Kidney (tissue), 22 donors: ENCODE measurements at places on chromosomes 5 and 9. TPM values are rescaled to one million over a fixed set of nuclear protein-coding genes. Genes with fewer than 3 reads are reported as not detected.

TRIM14 gene
- total RNA-seq, result 26.3 TPM

ARSI gene
- 0.57 TPM for total RNA-seq

DNA sequence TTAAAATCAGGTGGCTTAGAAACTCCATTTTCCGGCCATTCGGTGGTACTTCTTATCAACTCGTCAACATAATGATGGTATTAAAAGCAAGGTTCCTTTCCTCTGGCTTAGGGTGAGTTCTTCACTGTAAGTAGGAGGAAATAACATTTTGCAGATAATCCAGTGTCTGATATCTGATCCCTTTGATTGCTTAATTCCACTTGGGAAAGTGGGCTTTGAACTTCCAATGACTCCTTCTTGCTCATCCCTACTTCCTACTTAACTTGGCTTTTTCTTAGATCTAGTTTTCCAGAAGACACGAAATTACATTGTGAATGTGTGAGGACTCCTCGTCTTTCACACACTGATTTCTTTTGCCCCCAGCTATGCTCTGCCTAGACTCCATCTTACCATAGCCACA, 31.5 kb downstream of the DDX31 start:
- H3K4me3 ChIP-seq, result no peak overlapping the region
- H3K36me3 ChIP-seq, result peaks cover 3% of the 10 kb centered on the region
- H3K4me1 ChIP-seq, result no peaks in the 10 kb centered on the region
- H3K27ac ChIP-seq, result no peak overlapping the region
- no peak for DNase-seq

DNA sequence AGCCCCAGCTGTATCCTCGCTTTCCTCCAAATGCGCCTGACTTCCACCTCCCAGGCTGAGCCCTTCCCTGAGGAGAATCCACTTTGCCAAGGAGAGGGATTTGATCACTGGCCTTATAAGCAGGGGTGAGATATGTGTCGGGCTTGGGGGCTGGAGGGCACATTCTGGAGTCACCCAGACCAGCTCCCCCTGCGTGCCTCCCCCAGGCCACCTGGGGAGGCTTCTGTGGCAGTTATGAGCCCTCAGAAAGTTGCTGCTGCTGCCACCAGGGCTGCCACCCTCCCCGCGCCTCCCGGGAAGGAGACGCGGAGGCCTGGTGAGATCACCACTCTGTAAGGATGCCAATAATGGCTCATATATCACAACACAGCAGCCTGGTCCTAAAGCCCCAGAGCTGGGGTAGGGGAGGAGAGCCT, 211.5 kb downstream of the PAPPA start:
- H3K27me3 ChIP-seq, result no peaks in the 10 kb centered on the region
- H3K4me3 ChIP-seq, result no peak overlapping the region
- no peak overlapping the region for H3K27ac ChIP-seq
- no peaks in the 10 kb centered on the region for H3K4me1 ChIP-seq
- DNase-seq, result peak; percentile 67

DNA sequence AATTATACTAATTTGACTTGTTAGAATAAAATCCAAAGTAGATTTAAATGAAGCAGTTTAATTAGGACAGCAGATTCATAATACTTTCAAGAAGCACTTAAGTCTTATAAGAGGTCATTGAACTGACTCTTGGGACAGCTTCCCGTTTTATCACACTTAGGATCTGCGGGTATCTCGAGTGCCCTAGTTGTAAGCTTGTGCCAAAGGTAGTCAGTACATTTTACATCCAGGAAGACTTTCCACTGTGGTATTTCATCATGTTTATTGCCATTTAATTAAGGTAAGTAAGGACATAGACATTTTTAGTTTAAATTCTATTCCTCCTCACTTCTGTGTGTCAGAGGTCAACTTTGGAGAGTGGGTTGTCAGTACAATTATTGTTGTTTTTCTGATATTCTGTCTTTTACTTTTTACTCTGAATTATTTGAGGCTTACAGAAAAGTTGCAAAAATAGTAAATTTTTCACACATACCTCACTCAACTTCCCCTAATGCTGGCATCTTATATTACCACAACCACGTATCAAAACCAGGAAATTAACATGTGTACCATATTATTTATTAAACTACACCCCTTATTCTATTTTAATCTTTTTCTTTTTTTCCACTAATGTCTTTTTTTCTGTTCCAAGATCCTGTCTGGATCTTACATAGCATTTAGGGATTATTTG, 7.5 kb upstream of the ZNF367 start:
- peaks cover 4% of the 10 kb centered on the region for H3K4me1 ChIP-seq
- H3K36me3 ChIP-seq, result no peaks in the 10 kb centered on the region
- no peak overlapping the region for H3K4me3 ChIP-seq
- DNase-seq, result no peak
- no peaks in the 10 kb centered on the region for H3K27me3 ChIP-seq
- H3K27ac ChIP-seq, result no peak overlapping the region

- peaks cover 10% of the 10 kb centered on the region for H3K4me1 ChIP-seq
- H3K27me3 ChIP-seq, result no peaks in the 10 kb centered on the region
- no peaks in the 10 kb centered on the region for H3K36me3 ChIP-seq
- H3K27ac ChIP-seq, result no peak overlapping the region
- no peak for DNase-seq
Measured at GRCh38 chr5:170634256-170634990, 130.6 kb downstream of the KCNIP1 start.

- H3K27me3 ChIP-seq, result no peaks in the 10 kb centered on the region
- peaks cover 35% of the 10 kb centered on the region for H3K36me3 ChIP-seq
- H3K4me3 ChIP-seq, result no peak overlapping the region
- no peak overlapping the region for H3K27ac ChIP-seq
Measured at GRCh38 chr9:125341566-125341965, 79.9 kb downstream of the GAPVD1 start.

DNA sequence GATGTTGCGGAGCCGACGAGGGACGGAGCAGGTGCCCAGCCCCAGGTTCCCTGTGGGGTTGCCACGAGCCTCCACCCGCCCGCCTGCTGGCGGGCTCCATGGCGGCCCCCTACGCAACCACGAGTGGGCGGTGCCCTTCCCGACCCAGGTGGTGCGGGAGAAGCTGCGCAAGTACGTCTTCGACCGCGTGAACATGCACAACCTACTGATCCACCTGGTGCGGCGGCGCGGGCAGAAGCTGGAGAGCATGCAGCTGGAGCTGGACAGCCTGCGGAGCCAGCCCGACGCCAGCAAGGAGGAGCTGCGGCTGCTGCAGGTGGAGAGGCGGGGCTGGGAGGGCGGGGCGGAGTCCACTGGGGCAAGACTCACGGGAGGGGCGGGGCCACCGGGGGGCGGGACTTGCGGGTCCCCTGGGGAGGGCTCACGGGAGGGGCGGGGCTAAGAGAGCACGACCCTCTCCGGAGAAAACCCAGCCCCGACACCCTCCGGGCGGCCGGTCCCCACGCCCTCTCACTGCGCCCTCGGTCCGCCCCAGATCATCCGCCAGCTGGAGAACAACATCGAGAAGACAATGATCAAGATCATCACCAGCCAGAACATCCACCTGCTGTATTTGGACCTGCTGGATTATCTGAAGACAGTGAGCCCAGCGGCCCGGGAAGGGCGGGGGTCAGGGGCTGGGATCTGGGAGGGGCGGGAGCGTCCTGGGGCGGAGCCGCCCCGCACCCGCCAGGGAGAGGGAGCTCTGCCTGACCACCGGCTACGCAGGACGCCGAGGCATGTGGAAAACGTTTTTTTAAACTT, 3.9 kb downstream of the CCDC183 start:
- H3K4me1 ChIP-seq, result peaks cover 3% of the 10 kb centered on the region
- H3K27ac ChIP-seq, result peak overlapping the region; percentile 28
- peak; percentile 93 for DNase-seq

DNA sequence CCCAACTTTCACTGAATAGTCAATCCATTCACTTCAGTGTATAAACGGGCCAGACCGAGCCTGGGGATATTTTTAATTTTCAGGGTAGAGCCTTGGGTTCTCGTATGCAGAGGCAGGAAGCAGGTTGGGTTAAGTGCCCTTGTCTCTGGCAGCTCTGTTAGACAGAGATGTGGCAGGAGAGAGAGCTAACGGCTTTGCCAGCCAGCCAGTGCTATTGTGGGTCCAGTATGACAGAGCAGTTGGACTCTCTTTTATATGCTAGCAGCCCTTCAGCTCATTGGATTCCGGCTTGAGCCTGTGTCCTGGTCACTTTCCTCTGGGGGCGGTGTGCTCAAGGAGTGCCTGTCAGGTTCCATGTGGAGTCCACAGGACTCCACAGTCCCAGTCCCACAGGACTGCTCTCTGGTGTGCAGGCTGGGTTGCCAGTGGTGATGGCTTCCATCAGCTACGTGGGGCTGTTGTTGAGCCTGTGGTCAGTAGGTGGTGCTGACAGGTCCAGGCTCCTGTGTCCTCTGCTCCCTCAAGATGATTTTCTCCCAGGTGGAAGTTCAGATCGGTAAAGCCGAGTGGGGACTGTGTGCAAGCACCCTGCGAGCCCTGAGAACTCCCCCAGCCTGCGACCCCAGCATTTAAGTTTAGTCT, 14.3 kb downstream of the CLTA start:
- no peaks in the 10 kb centered on the region for H3K27me3 ChIP-seq
- H3K4me3 ChIP-seq, result no peak overlapping the region
- peaks cover 18% of the 10 kb centered on the region for H3K36me3 ChIP-seq
- H3K27ac ChIP-seq, result no peak overlapping the region

DNA sequence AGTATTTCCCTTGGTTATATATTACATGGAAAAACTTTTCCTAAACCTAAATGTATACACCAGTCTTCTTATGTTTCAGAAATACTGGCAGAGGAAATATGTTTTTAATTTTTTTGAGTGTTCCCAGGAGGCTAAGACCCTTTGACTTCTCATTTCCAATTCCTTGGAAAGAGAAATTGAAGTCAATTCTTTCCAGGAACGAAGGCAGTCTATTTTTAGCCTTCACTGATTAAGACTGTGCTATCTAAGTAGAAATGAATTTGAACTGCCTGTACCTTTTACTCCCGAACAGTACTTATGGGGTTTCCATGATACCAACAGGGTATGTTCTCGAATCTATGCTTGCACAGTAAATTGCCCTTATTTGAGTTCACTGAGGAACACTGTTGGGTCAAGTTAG, 340.3 kb upstream of the CD180 start:
- H3K27me3 ChIP-seq, result no peaks in the 10 kb centered on the region
- no peak overlapping the region for H3K4me3 ChIP-seq
- H3K27ac ChIP-seq, result no peak overlapping the region
- no peak for DNase-seq

GRCh38 chr9:8677741-8678140, 878.2 kb upstream of the DMAC1 start:
- no peaks in the 10 kb centered on the region for H3K36me3 ChIP-seq
- no peak overlapping the region for H3K4me3 ChIP-seq
- no peak overlapping the region for H3K27ac ChIP-seq
- DNase-seq, result no peak
- H3K27me3 ChIP-seq, result no peaks in the 10 kb centered on the region

DNA sequence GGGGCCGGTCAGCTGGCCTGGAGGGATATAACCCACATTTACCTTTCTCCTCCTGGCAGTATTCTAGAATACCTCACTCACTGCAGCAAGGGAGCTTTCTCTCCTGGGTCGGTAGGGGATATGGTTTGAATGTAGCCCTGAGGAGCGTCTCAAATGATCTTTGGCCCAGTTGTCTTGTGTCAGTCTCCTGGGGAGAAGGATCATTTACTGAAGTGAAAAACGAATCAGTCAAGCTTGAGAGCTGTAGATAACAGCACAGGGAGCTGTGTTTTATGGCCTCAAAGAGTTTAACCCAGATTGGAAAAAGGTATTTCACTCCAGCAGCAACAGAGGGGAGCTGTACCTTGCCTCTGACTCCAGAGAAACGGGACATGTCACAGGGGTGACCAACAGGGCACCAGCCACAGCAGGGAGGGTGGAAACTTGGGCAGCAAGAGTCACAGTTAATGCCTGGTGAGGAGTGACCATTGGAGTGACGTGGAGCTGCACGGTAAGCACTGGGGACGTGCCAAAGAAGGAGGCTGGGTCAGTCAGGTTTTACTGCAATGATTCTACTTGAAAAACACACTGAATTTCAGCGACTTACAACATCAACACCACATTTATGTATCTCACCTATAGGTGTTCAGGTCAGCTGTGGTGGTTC, 29.8 kb upstream of the ZFR start:
- DNase-seq, result peak; percentile 64
- peaks cover 4% of the 10 kb centered on the region for H3K4me1 ChIP-seq
- no peak overlapping the region for H3K4me3 ChIP-seq
- H3K27me3 ChIP-seq, result no peaks in the 10 kb centered on the region
- H3K36me3 ChIP-seq, result no peaks in the 10 kb centered on the region

SLC12A7 gene
- total RNA-seq, result 92.9 TPM

DNA sequence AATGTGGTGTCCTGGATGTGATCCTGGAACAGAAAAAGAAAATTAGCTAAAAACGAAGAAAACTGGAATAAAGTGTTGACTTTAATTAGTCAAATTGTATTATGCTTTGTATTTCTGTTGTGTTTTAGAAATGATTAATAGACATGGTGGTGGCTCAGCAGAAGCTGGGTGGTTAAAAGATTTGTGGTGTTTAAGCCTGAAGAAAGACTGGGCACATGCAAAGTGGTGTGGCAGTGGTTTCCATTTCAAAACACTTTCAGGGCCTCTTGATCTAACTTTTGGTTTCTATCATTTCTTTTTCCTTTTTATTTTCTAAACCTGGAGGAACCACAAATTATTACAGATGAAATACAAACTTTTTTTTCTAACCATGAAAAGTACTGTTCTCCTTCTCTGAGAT, 44.1 kb downstream of the ADGRV1 start:
- no peaks in the 10 kb centered on the region for H3K27me3 ChIP-seq
- H3K4me3 ChIP-seq, result no peak overlapping the region
- DNase-seq, result no peak
- H3K27ac ChIP-seq, result no peak overlapping the region

DNA sequence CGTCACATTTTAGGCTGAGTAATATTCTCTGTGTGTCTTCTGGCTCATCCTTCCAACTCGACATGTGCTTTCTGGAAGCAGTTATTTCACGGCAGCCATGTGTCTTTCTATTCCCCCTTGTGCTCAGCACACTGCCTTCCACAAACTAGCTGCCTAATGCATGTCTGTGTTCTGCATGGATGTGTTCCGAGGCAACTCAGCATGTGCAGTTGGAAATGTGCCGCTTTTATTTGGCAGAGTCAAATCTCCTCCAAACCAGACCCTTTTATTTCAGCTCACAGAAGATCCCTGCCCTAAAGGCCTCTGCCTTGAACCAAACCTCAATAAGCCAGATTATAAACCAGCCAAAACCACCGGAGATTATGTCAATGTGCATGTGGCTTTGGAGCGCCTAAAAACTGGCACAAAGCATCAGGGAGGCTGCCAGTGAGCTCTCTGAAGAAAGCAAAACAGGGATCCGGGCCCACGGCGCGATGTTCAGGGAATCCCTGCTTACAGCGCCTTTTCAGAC, 360.2 kb downstream of the DEPDC1B start:
- no peak overlapping the region for H3K4me3 ChIP-seq
- no peaks in the 10 kb centered on the region for H3K27me3 ChIP-seq
- no peak overlapping the region for H3K27ac ChIP-seq
- H3K36me3 ChIP-seq, result no peaks in the 10 kb centered on the region
- DNase-seq, result no peak

GRCh38 chr9:11023201-11023600, 410.4 kb upstream of the PTPRD start:
- no peaks in the 10 kb centered on the region for H3K27me3 ChIP-seq
- no peak overlapping the region for H3K4me3 ChIP-seq
- H3K36me3 ChIP-seq, result no peaks in the 10 kb centered on the region
- H3K4me1 ChIP-seq, result no peaks in the 10 kb centered on the region
- peak; percentile 1 for DNase-seq

- DNase-seq, result no peak
- H3K4me1 ChIP-seq, result no peaks in the 10 kb centered on the region
- no peaks in the 10 kb centered on the region for H3K27me3 ChIP-seq
- H3K36me3 ChIP-seq, result no peaks in the 10 kb centered on the region
Measured at GRCh38 chr5:94749042-94749441, 130.6 kb downstream of the SLF1 start.

HSDL2 gene
- 30.2 TPM for total RNA-seq
